ENCODE measurements at places on chromosomes 6 and 20.

DNA sequence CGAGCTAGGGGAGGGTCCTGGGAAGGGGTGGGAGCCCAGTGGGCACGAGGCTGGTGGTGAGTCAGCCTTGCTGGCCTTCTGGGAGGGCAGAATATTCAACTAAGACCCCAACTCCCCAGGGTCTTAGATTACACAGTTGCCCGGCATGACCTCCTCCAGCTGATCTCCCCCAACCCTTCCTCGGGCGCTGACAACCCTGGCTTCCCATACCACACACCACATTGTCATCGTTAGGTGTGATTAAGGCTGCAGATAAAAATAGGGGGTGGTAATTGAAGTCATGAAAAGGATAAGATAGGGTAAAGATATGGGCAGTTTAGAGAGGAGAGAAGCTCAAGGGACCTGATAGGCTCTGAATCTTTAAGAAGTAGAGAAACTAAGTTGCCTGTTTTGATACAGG is 10.5 kb downstream of the CDC40 start:
- no peak for DNase-seq

DNA sequence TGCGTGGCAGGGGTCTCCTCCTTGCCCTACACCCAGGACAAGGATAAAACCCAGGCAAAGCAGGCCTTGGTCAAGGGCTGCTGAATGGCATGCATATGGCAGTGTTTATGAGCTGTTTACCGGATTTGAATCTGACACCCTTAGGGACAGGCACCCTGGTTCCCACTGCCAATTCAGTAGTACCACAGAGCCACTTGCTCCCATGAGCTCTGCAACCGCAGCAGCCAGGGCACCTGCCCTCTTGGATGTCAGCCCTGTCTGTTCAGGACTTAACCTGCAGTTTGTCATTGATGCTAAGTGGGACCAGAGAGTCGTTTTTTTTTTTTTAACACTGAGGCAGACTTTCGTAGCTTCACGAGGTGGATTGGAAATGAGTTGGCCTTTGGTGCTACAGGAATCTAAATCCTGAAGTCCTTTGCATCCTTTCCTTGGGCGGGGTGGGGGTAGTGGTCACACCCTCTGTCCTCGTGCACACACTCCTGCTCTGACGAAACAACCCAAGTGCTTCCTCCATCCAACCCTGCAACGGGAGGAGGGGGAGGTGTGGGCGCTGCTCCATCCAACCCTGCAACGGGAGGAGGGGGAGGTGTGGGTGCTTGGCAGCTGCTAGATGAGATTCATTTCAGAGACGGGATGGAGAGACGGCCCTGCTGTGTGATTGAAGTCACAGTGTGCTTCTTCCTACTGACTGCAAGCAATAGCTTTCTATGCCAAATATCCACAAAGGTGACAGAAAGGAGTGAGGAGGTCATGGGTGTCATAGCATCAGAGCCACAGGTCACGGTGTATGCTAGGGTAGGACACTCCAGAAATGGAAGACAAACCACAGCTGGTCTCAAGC is 166.5 kb downstream of the SMOC2 start:
- no peak for DNase-seq

- no peak for DNase-seq
Measured at GRCh38 chr6:43953794-43954310, 173.4 kb downstream of the MRPL14 start.

- no peak for DNase-seq
Measured at GRCh38 chr6:21754891-21755290, 161.3 kb downstream of the SOX4 start.

- DNase-seq, result no peak
Measured at GRCh38 chr6:17343215-17343614, 50.2 kb upstream of the CAP2 start.

GRCh38 chr6:151681433-151682059 is 125.9 kb upstream of the ESR1 start:
- DNase-seq, result peak; percentile 6

DNA sequence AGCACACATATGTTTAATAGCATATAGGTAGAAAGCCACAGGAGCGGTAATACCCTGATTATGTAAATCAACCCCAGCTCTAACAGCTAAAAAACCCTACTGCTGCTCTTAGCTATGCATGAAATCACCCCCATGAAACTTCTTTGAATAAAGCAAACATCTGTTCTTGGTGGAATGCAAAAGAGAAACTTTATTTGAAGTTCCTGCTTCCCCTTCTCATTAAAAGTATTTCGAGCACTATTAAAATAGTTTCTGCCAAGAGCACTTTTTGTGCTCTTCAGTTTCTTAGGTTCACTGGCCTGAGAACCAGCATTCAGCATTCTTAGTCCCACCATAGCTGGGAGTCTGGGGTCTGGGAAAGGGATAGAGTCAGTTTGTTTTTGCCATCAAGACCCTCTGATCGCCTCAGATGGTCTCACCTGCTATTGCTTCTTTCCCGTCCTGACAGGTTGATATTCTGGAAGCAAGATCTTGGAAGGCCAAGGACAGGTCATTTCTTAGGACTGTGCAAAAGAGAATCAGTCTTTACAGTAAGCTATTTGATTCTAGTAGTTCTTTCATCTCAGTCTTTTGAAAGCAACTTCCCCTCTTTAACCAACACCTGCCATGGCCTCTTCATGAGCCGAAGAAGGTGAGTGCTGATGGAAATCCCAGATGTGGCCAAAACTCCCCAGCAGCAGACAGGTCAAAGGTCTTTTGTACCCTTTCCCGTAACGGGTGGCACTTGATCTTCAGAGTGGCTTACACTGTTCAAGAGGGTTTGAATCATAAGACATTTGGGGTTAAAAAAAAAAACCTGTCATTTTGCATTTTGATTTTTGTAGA is 76.5 kb upstream of the TMEM170B start:
- no peak for DNase-seq

DNA sequence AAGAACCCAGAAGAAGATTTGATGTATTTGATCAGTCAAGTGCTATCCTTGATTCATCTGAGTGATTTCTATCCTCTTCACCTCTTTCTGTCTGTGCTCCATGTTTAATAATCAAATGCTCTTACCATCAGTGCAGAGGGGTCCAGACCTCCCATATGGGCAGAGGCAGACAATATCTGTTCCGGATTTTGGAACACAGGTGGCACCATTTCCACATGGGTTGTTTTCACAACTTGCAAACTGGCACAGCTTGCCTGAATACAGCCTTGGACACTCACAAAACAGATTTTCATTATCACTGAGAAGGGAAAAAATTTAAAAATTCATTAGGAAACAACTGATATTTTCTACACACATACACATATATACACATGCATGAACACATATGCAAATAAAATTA is 228.5 kb downstream of the PHF3 start:
- no peak for DNase-seq

- DNase-seq, result no peak
Measured at GRCh38 chr20:38428800-38429199, 6.3 kb downstream of the SNHG17 start.

DNA sequence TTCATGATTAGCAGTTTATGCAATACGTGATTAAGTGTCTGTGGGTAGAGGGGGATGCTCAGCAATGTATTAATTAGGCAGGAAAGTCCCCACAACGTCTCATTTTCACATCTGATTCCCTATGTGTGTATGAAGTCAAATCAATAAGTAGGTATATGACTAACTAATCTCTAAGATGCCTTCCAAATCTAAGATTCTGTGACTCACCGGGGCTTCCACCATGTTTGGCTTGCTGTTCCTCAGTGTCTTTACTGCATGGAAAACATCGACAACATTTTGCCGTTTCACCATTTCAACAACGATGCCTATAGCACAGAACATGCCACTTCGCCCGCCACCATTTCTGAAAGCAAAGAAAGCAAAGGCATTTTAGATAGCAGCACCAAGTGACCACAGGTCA is 72.0 kb upstream of the THEMIS start:
- peak; percentile 24 for DNase-seq

DNA sequence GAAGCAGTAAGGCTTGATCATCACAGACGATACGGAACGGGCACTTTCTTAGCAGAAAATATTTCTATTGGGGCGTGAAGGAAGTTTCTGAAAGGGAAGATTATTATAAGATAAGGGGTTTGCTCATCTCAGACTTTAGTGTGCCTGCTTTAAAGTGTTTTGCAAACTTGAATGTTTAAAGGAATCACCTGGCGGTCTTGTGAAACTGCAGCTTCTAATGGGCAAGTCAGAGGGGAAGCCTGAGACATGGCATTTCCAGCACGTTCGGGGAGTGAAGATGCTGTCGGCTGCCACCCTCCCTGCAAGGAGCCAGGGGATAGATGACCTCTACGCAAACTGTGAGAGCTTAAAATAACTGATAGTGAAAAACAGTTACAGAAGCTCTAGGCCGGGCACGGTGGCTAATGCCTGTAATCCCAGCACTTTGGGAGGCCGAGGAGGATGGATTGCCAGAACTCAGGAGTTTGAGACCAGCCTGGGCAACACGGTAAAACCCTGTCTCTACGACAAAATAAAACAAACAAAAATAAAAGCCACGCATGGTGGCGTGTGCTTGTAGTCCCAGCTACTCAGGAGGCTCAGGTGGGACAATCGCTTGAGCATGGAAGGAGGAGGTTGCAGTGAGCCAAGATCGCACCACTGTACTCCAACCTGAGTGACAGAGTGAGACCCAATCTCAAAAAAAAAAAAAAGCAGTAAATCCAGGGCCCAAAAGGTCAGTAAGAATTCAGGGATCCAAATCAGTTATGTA is 2.3 kb upstream of the KIF16B start:
- DNase-seq, result no peak

- DNase-seq, result no peak
Measured at GRCh38 chr20:59508729-59509128, 95.6 kb upstream of the PHACTR3 start.

- peak; percentile 3 for DNase-seq
Measured at GRCh38 chr6:123715006-123715863, 78.5 kb upstream of the TRDN start.

DNA sequence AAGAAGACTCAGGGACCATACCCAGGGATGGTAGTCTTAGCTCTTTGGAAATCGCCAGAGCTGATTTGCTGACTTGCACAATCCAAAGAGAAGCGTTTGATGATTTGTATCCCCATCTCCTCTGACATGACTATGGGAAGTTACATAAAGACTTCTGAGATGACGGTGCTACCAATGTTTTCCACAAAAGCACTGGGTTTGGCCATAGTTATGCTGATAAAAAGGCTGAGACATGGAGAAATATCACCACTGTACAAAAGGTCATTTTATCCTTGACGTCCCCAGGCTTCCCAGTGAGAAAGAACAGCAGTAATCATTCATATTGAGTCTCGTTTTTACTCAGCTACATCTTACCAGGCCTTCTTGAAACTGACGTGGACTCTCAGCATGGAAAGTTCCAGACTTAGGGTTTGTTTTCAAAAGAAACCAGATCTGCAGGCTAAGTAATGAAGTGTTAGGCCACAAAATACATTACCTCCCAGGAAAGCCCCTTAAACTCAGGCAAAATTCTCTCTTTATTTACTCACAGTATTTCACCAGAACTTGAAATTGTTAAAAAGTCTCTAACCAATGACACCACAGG is 370.3 kb upstream of the JARID2 start:
- no peak for DNase-seq

DNA sequence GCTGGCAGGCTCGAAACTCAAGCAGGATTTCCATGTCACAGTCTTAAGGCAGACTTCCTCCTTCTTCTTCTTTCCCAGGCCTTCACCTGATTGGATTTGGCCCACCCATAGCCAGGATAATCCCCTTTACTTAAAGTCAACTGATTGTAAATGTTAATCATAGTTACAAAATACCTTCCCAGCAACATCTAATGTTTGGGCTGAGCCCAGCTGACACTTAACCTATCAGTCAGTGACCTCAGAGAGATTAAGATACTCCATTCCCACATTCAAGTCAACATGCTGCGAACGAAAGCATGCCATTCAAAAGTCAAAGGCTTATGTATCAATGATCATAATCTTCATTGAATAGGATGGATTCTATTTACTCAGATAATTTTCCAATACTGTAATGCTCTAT is 16.0 kb downstream of the MAP7 start:
- no peak for DNase-seq

DNA sequence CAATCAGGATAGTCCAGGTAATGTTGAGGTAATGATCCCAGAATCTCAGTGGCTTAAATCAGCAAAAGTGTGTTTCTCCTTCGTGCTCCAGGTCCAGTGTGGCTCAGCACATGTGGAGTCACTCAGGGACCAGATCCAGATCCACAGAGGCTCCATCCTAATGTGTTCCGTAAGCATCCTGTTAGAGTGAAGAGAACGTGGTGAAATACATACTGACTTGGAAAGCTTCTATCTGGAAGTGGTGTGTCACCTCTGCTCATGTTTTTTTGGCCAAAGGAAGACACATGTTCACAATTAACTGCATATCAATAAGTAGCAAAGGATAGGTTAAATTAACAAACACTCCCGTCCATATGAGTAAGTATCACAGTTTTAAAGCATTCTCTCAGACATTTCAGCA is 26.8 kb upstream of the PREP start:
- DNase-seq, result peak; percentile 59

DNA sequence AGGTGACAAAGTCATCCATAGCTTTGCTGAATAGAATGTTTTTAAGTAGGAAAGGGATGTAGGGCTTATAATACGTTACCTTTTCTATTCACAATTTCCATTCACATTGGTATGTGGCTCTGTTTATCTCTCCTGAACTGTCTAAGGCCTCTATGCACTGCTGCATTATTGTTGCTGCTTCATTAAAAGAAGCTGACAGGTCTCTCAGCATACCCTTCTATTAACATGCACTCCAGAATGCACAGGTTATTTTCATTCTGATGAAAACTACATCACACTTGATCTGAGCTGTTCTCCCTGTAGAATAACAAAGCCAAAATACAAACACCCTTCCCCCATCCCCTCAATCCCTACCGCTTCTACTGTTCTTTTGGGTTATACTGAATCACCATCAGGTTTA is 399.3 kb downstream of the TBC1D32 start:
- no peak for DNase-seq

- no peak for DNase-seq
Measured at GRCh38 chr20:33282991-33283555, at the start of gene BPIFB1. Gene BPIFB1, plus strand, starts transcription at chr20:33283214. Its CDS starts 2,860 bp downstream, at chr20:33286074.

GRCh38 chr20:8981482-8981881 is 87.4 kb upstream of the PLCB4 start:
- DNase-seq, result no peak

GRCh38 chr6:64301307-64302236 is 666.0 kb downstream of the PHF3 start:
- no peak for DNase-seq

DNA sequence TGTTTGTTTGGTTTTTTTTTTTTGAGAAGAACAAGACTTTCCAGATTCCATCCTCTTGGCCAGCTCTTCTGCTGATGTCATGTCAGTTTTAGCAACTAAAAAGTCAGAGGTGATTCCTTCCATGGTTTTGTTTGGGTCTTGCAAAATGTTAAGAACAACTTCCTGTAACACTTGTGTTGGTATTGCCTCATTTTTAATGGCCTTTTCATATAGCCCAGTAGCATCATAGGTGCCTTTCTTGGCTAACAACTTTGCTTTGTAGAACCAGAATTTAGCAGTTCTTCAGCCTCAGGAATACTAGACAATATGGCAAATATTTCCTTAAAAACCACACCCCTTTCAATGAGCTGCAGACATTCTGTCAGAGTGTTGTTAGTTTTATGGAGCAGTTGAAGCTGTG is 99.5 kb upstream of the SIRPG start:
- no peak for DNase-seq

- no peak for DNase-seq
Measured at GRCh38 chr6:12785301-12785700, 68.7 kb downstream of the PHACTR1 start.

GRCh38 chr20:22819112-22819511 is 216.0 kb upstream of the SSTR4 start:
- no peak for DNase-seq
